Hematopoietic multipotent progenitor cell treated with erythropoietin and hydrocortisone succinate and interleukin-3 and kit ligand, for 8 days (in vitro differentiated cells): ENCODE measurements at places on chromosomes 7 and 10.

- no peak for DNase-seq
These were observed 502.6 kb downstream of the NRG3 start for GRCh38 chr10:82377608-82378007.

GRCh38 chr10:30510932-30511700, 77.1 kb downstream of the MAP3K8 start:
- no peak for DNase-seq

DNA sequence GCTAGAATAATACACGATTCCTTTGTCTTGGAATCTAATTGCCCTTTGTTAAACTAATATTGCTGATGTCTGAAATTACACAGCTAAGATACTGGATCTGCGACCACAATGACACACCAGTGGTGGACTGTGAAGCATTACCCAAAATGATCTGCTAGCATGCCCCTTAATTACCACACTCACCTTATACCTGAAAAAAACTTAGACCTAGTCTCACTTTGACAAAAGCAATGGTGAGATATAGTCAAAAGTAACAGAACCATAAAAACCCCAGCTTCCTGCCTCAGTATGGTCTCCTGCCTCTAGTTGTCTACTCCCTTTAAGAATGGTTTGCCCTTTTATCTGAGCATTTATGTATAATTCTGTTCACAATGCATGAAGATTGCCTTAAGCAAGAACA, 20.8 kb upstream of the ERVW-1 start:
- DNase-seq: no peak

DNA sequence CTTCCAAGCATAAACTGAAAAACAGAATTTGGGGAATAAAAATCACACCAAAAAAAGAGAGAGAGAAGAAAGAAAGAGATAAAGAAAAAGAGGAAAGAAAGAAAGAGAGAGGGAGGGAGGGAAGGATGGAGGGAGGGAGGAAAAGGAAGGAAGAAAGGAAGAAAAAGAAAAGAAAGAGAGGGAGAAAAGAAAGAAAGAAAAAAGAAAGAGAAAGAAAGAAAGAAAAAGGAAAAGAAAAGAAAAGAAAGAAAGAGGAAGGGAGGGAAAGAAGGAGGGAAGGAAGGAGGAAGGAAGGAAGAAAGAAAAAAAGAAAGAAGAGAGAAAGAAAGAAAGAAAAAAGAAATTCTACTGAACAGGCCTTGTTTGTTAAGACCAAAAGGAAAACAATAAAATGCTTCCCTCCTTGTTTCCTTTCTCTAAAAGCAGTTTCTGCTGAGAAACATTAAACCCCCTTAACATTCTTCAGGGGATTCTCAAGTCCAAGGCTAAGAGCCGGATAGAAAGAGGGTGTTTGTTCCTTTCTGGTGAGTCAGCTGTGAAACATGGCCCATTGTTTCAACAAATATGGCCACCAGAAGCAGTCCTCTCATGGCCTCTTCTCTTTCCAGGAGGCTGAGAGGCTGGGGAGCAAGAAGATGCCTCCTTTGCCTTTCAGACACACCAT, 46.9 kb upstream of the GPAM start:
- DNase-seq: no peak

- DNase-seq: peak; percentile 82
These were observed 42.7 kb downstream of the LDB3 start for GRCh38 chr10:86710987-86711512.

- no peak for DNase-seq
These were observed 537.4 kb downstream of the CNTNAP2 start for GRCh38 chr7:146654048-146654447.

DNA sequence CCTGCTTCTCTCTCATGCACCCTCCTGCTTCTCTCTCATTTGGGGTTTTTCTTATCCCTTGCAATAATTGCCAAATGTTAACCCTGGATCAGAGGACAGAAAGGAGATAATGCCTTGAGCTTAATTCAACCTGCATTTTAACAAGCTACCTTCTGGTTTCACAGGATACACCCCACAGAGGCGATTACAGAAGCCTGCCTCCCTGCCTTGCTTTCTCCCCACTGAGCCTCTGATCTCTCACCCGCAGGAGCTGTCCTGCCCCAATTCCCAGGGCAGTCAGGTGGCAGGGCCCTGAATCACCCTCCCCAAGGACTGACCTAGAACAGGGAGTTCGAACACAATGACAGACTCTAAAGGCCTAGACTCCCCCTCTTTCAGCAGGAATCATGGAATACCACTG, 959.5 kb downstream of the GRID1 start:
- DNase-seq: no peak

DNA sequence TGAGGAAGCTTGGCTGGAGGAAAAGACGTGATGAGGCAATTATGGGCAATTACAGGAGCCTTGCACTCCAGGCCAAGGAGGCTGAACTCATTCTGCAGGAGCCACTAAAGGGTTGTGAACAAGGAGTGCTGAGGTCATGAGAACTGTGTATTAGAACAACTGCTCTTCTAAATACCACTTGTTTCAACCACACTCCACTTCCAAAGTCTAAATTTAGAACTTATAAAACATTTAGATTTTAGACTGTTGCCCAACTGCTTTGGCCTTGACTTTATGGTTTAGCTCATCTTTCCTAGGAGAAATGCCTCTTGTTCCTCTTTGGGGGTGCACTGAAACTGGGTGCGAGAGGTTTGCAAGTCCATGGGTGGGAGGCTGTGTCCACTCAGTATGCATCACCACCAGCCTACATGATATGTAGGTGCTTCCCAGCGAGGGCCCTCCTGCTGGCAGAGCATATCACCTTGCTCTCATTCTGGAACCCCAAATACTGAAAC, 199.7 kb upstream of the AOAH start:
- DNase-seq: no peak

DNA sequence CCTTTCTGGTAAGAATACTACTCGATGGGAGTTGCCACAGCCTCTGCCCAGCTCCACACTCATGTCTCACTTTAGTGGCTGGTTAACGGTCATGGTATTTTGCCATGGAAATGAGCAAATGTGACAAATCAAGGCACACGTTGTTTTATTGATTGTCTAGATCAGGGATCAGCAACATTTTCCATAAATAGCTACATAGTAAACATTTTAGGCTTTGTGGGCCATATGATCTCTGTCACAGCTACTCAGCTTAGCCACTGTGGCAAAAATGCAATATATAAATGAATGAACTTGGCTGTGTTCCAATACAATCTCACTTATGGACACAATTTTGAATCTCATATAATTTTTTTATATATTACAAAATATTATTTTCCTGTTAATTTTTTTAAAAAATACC, 76.9 kb downstream of the COBL start:
- DNase-seq: no peak

- peak; percentile 33 for DNase-seq
These were observed 115.0 kb downstream of the ADCY1 start for GRCh38 chr7:45689011-45689796.

DNA sequence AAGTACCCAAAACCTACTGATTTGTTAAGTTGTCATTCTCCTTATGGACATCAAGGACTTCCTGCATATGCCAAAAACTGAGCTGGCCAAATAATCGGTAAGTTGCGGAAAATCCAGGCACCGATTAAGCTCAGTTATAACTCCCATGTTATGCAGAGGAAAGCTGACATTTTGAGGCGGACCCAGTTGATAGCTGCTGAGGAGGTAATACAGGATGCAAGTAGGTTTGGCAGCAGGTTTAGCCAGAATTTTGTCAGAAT, 725.1 kb upstream of the GALNT17 start:
- DNase-seq: no peak

- peak; percentile 61 for DNase-seq
These were observed 27.1 kb upstream of the TNRC18 start for GRCh38 chr7:5450549-5451327.

GRCh38 chr10:31618541-31619291, 299.7 kb downstream of the ZEB1 start:
- no peak for DNase-seq

- no peak for DNase-seq
These were observed 4.5 kb upstream of the CYTH3 start for GRCh38 chr7:6276911-6277408.

- no peak for DNase-seq
These were observed 83.9 kb upstream of the RET start for GRCh38 chr10:42992957-42993390.

DNA sequence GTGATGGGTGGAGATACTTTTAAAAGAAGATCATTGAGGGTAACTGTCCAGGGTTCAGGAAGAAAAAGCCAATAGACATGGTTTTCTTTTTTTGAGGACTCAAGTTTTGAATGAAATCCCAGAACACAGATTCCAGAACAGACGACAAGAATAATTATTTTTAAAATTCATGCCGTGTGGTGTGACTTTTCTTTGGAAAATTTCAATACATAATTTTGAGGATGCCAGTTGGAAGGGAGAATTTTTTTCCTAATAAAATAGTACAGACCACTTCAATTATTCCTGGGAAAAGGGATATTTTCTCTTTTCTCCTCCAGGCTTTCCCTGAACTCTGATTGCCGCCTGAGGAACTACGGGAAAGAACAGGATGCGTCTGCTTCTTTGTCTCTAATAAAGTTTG, 951.4 kb downstream of the KCNMA1 start:
- no peak for DNase-seq

DNA sequence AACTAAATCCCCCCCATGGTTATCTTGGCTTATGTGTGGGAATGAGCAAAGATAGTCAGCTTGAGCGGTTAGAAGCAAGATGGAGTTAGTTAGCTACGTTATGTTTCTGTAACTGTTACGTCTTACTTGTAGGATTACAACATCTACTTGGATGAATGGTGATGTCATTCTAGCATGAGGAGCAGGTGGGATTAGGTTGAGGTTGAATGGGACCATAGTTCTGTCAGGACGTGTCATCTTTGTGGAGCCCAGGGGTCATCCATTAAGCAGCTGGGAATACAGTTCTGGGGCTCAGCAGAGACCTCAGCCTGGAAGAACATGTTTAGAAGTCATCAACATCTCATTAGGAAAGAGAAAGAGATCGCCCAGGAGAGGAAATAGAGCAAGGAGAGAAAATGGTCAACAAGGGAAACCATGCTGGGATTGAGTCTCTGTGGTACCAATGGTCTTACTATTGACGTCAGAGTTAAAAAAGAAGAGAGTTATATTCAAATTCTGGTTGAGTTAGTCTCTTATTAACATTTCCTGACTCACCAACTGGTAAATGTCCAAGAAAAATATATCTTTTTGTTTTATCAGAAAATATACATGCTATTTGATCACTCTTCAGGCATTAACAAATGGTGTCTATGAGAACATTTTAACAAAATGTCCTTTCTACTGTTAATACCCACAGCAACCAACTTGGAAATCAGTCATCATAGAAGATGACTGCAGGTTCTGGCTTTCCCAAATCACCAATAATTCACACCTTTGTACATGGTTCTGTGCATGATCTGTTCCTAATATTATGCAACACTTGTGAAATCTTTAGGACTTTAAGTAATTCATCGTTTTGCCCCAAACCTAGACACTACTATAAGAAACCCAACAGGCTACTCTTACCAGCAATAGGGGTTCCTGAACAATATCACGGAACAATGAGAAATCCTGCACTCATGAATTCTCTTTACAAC, 96.9 kb downstream of the KIAA1217 start:
- no peak for DNase-seq

DNA sequence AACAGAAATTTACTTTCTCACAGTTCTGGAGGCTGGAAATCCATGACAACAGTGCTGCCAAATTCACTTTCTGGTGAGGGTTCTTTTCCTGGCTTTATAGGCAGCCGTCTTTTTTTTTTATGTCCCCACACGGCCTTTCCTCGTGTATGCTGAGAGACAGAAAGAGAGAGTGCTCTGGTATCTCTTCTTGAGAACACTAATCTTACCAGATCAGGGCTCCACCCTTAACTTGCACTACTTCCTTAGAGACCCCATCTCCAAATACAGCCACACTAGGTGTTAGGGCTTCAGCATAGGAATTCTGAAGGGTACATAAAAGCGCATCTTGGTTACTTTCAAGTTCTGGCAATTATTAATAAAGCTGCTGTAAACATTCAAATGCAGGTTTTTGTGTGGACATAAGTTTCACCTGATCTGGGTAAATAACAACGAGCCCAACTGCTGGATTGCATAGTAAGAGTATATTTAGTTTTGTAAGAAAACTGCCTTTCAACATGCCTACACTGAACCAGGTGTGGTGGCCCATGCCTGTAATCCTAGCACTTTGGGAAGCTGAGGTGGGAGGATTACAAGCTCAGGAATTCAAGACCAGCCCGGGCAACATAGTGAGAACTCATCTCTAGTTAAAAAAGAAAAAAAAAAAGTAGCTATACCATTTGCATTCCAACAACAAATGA, 8.2 kb upstream of the C1GALT1 start:
- no peak for DNase-seq

DNA sequence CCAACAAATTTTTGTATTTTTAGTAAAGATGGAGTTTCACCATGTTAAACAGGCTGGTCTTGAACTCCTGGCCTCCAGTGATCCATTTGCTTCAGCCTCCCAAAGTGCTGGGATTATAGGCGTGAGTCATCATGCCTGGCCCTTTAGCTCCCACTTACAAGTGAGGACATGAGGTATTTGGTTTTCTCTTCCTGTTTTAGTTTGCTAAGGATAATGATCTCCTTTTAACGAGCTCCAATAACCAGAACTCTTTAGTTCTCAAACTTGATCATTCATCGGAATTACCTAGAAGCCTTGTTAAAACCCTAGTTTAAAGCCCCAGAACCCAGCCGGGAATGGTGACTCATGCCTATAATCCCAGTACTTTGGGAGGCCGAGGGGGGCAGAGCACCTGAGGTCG, 481.4 kb downstream of the TYW1 start:
- DNase-seq: no peak

DNA sequence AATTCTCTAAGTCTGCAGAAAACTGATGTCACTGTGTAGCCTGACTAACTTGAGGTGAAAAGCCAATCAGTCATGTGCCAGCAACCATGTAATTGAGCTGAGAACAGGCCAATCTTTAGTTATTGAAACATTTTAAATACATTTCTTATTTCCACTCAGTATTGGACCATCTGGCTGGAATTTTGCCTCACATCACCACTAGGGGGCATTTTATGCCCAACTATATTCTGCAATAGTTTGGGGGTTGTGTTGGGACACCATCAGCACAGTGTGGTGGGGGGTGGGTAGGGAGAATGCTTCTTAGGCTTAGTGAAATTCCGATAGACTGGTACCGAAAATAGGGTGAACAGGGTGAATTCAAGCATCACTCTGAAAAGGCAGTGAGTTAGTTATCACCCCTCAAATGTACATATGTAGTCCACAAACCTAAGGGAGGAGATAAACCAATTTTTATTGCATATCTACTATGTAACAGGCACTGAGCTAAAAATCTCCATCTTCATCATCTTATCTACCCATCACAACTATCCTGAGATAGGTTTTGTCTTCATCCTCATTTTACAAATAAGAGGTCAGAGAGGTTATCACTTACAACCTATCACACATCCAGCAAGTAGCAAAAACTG, 17.8 kb downstream of the NPSR1 start:
- peak; percentile 4 for DNase-seq

GRCh38 chr10:94023906-94024305, 30.2 kb downstream of the PLCE1 start:
- no peak for DNase-seq

GRCh38 chr7:149067869-149068268, 22.6 kb downstream of the ZNF786 start:
- no peak for DNase-seq
